ENCODE measurements at places on chromosomes 4 and X.

DNA sequence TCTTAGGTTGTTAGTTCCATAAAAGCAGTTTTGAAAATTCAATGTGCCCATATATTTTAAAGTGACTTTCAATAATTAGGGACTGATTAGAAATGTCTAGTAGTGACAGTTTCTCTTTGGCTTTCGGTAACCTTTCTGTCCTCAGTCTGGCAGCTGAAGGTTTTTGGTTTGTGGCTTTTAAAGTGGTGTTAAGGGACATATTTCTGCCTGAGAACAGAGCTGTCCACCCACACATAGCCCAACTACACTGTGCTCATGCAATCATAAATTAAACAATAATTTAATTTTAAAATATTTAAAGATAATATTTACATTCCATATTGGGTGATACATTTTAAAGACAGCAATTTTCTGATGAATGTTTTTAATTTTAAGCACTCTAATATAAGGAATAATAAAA is 335.0 kb upstream of the TENM3 start:
- no peak for DNase-seq

- DNase-seq, result no peak
These were observed 72.4 kb downstream of the YIPF6 start for GRCh38 chrX:68571292-68571609.

DNA sequence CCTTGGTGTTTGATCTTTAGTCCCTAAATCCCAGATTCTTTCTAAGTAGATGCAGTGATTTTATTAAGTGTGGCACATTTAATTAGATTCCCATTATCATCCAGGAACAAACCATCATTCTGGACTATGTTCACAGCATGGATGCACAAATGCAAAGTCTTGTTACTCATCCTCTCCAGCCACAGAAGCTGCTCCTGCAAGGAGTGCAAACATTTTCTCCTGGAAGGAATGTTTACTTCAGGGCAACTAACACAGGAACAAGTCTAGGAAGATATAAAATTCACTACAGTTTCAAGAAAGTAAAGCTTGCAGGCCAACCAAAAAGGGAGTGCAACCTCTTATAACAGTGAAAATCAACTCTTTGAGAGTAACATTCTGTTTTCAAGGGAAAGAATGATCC is 106.0 kb downstream of the IQCM start:
- no peak for DNase-seq

- peak; percentile 66 for DNase-seq
These were observed 17.5 kb downstream of the PTTG2 start for GRCh38 chr4:37977471-37978247.

GRCh38 chrX:116009861-116010710 is 160.5 kb upstream of the AGTR2 start:
- DNase-seq, result no peak

- DNase-seq, result no peak
These were observed 696.9 kb downstream of the PCDH7 start for GRCh38 chr4:31417040-31417439.

- no peak for DNase-seq
These were observed 78.9 kb downstream of the SLC10A7 start for GRCh38 chr4:146442801-146443200.

DNA sequence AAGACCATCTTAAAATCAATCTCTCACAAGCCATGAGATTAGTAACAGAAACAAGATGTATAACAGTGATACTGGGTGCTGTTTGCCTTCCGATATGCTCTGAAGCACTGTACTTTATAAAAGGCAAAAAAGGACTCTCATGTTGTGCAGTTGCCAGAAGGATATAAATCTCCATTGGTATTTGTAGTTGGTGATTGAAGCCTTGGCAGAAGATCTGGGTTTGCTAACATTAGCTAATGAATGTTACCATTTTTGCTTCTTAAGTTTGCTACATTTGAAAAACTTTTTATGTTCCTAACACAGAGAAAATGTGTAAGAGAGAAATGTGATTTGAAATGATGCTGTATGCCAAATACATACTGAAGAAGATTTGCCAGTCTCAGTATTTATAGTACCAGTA is 44.4 kb downstream of the RAP1GDS1 start:
- no peak for DNase-seq

GRCh38 chr4:14596028-14596427 is 406.3 kb upstream of the CPEB2 start:
- no peak for DNase-seq
